Vagina (tissue), 2 donors: ENCODE measurements at places on chromosomes 16 and 17.

GRCh38 chr17:76191896-76192295 lies 48.4 kb downstream of the RNF157 start:
- DNase-seq, result no peak

GRCh38 chr17:29141514-29141876 lies 38.7 kb downstream of the MYO18A start:
- DNase-seq, result no peak

DNA sequence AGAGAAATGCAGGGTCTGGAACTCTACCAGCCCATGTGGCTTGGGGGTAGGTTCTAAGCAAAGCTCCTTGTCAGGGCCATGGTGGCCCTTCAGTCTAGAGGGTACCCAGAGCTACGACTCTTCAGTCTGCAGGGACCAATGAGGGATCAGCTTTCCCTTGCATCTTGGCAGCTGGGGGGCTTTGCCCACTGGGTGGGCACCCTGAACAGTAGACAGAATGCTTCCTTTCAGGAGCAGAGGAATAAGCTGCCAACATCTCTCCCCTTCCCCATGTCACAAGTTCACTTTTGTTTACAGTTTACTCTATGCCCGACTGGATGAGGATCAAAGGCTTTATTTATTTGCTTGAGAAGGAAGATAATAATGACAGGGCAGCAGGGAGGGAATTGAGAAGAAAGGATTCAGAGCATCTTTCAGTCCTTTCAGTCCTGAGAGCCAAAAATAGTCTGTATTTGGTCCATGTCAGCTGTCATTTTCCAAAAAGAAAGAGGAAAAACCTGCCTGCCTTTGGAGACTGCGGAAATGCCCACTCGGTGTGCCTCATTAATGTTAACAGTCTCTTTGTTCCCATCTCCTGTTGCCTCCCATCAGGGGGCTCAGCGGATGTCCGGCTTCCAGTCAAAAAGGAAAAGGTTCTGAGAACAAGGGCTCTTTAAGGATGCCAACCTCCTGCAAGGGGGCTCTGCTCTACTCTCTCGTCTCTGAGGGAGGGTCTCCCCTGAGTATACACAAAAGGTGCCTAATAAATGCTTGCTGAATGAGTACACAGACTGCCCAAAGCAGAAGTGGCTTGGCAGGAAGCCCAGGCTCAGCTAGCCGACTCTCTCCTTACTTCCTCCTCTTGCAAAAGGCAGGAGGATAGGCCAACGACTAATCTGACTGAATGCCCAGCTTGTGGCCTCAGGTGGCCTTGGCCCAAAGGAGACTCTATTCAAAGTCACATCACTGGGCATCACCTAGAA lies 17.1 kb downstream of the TRAF4 start:
- DNase-seq, result no peak

- DNase-seq, result no peak
Measured at GRCh38 chr17:29109477-29110371, 66.8 kb downstream of the PIPOX start.

DNA sequence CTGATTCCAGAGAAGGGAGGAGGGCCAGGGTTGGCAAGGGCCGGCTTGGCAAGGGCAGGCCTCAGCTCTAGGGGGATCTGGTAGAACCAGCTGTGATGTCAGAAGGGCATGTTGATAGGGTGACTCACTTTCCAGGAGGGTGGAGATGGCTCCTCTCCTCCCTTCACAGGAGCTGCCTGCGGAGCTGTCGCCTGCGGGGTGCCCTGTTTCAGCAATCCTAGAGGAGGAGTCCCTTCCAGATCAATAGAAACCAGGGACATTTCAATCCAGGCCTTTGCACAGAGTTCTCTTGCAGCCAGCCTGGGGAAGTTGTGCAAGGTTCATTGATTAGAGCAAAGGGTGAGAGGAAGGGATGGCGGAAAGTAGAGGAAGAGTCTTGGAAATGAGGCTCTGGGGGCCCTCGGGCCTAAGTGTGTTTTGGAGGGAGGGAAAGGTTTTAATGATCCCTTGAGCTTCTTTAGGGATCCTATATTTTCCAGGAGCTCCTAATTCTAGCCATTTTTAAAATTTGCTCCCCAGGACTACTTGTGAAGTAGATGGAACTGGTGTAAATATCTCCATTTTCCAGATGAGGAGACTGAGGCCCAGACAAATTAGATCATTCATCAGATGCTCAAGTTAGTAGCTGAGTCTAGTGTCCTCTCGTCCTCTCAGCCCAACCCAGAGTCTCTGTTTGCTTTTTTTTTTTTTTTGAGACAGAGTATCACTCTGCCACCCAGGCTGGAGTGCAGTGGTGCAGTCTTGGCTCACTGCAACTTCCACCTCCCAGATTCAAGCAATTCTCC lies 24.8 kb upstream of the CSNK2A2 start:
- no peak for DNase-seq
